ENCODE measurements at places on chromosomes 2 and 18.
A peak's percentile ranks its signal among the peaks of the same experiment; 100 is the strongest.

DNA sequence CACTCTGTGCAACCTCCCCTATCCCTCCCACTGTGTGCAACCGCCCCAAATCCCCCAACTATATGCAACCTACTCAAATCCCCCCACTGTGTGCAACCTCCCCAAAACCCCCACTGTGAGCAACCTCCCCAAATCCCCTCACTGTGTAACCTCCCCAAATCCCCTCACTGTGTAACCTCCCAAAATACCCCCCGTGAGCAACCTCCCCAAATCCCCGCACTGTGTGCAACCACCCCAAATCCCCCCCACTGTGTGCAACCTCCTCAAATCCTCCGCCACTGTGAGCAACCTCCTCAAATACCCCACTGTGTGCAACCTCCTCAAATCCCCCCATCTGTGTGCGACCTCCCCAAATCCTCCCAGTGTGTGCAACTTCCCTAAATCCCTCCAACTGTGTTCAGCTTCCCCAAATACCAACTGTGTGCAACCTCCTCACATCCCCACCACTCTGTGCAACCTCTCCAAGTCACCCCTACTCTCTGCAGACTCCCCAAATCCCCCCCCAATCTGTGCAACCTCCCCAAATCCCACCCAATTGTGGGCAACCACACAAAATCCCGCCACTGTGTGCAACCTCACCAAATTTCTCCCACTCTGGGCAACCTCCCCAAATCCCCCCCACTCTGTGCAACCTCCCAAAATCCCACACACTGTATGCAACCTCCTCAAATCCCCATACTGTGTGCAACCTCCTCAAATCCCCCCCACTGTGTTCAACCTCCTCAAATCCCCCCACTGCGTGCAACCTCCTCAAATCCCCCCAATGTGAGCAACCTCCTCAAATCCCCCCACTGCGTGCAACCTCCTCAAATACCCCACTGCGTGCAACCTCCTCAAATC, 114.1 kb downstream of the TPO start:
- DNase-seq: no peak

GRCh38 chr2:24432121-24432520, 58.9 kb upstream of the NCOA1 start:
- no peak for DNase-seq

DNA sequence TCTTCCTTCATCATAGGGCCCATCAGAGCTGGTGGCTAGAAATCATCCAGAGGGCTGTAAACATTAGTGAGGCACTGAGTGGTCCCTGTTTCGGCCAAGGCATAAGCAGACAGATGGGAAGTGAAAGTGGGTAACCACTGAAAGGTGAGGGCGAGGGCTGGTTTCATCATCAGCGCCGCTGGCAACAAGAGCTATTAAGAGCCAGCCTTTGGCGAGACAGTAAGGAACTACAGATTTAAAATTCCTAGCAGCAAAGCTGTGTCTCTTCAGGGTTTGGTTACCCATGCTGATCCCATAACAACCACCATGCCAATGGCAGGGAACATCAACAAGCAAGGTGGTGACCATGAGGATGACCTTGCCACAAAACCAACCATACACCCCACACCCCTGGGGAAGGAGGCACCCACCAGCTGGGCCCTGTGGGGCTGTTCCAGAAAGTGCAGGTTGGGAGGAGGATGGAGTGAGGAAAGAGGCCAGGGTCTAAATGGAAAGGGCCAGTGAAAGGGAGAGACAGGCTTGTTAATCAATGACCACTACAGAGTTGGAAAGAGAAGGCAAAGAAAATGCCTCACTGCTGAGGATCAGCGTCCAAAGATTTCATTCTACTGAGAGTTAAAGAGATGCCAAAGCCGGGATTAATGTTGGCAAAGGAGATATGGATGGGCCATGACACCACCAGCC, 9.0 kb upstream of the SLC20A1 start:
- DNase-seq: no peak

DNA sequence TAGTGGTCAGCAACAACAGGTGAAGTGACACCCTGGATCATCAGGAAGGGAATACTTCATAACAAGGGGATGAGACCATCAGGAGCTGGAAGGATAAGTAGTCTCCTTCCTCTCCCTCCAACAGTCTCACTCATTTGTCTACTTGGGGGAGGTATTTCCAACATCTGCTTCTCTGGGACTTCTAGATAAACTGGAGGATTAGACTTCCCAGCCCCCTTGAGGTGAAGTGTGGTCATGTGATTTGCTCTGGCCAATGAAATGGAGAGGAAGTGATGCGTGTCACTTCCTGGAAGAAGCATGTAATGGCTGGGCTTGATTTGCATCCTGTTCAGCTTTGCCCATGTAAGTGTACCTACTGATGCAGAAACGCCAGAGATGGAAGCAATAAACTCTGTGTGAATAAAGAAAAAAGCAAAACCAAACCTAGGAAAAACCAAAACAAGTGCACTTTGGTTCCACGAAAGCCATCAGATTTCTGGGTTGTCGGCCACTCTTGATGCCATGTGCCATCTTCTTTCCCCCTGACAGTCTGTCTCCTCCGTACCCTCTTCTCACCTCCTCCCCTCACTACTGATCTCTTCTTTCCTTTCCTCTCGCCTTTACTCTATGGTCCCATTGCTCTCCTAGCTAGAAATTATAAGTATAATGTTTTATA, 76.1 kb upstream of the DNMT3A start:
- DNase-seq: no peak

GRCh38 chr2:36609507-36609906, 11.5 kb upstream of the FEZ2 start:
- no peak for DNase-seq

DNA sequence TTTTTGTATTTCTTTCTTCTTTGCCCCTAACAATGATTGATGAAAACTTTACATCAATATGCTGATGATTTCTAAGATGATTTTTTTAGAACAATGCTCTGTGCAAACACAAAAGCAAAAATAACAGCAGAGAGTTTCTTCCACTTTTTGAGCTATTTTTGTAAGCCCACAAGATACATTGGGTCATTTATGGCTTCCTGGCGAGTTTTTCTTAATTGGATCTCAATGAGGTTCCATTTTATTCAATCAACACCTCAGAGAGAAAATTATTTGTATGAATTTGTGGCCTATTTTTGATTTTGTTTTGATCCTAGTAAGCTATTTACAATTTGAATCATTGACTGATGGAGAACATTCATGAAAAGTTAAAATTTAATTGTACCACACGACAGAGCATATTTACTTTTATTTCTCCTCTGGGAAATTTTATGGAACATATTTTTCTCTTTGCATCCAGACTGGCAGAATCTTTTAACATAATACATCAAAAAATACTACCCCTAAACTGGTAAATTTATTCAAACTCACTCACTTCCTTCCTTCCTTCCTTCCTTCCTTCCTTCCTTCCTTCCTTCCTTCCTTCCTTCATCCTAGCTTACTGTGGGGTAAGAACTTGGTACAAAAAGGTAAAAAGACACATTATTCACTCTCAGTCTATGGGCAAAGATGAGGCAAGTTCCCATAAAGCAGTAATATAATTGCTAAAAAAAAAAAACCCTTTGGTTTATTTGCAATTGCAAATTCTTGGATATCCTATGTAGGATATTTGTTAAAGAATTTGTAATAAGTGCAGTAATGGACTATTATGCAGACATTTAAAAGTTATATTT, 710.4 kb downstream of the SLC4A3 start:
- DNase-seq: no peak

DNA sequence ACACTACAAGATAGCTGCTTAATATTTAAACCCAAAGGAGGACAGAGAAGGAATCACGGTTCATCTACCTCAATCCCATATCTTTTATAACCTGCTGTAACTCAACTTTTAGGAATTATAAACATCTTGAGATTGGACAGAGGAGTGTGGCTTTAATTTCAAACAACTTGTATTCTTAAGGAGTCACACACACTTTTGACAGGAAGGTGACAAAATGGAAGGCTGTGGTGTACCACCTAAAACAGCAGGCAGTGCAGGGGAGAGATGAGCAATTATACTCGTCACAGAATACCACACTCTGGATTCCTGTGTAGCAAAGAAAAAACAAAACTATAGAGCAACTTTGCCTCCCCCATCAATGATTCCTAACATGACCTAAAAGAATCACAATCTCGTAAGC, 194.8 kb downstream of the ZEB2 start:
- DNase-seq: no peak

DNA sequence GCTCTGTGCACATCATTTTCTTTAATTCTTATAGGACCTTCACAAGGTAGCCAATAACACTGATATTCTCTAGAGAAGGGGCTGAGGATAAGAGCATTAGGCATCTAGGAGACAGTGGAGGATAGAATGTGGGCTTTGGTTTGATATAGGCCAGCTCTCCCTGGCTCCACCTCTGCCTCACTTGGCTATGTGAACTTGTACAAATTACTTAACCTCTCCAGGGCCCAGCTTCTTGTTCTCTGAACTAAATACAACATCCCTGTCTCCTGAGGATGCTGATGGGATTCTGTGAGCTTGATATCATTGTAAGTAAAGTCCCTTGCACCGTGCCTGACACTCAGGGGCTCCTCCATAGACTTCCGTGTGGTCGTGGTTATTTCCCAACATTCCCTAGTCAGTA, 87.3 kb downstream of the ACOXL start:
- DNase-seq: no peak

GRCh38 chr2:26786207-26787028, 562 bp downstream of the CENPA start:
- no peak for DNase-seq

DNA sequence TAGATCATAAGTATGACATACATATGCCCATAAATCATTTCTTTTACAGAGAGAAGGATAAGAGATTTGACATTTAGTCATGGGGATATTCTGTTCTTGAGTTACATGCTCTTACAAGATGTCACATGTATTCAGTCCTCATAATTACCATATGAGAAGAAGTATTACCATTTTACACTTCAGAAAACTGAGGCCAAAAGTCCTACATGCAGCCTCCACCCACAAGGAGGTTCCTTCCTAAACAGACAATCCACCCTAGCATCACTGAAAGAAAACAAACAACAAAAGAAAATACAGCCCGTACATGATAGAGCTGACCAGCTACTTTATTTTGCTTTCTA, 335.1 kb downstream of the SETBP1 start:
- no peak for DNase-seq

- peak; percentile 23 for DNase-seq
These were observed 1232.3 kb upstream of the ZEB2 start for GRCh38 chr2:145752091-145752806.

GRCh38 chr2:101655702-101656422, 41.6 kb upstream of the MAP4K4 start:
- no peak for DNase-seq

DNA sequence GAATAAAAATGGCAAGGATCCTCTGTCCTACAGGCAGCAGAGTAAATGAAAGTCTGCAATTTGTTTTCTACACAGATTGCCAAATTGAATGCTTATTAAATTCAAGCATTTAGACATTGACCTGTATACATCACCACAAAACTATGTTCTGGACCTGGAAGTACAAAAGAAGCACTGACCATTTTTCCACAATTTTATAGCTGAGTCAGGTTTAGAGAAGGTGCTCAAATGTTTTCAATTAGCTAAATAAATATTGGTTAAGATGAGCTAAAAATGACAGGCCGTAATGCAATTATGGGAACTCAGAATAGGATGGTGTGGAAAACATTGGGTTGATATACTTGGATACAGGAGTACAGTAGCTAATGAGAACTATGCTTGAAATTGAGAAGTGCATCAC, 490.7 kb upstream of the MEIS1 start:
- no peak for DNase-seq

DNA sequence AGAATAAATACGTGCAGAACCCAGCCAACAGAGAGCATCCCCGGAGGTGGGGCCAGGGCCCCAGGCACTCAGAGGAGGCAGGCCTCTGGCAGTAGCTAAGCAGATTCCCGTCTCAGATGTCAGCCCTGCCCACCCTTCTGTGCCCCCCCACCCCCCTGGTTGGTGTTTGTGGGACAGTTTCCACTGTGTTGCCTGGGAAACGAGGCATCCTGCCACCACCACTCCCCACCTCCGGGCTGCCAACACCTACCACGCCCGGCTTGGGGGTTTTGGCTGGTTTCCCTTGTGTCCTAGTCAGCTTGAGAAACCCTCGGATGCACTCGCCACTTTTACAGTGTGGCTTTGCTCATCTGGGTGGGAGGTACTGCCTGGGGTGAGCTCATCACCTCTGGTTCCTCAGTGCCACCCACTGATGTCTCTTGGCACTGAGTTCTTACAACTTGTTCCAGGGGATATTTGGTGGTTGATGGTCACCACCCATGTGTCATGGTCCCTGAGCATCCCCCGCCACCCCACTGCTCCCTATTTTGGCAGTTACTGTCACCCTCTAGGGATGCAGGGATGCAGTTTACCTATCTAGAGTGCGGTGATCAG, 72.4 kb upstream of the YWHAQ start:
- peak; percentile 97 for DNase-seq

DNA sequence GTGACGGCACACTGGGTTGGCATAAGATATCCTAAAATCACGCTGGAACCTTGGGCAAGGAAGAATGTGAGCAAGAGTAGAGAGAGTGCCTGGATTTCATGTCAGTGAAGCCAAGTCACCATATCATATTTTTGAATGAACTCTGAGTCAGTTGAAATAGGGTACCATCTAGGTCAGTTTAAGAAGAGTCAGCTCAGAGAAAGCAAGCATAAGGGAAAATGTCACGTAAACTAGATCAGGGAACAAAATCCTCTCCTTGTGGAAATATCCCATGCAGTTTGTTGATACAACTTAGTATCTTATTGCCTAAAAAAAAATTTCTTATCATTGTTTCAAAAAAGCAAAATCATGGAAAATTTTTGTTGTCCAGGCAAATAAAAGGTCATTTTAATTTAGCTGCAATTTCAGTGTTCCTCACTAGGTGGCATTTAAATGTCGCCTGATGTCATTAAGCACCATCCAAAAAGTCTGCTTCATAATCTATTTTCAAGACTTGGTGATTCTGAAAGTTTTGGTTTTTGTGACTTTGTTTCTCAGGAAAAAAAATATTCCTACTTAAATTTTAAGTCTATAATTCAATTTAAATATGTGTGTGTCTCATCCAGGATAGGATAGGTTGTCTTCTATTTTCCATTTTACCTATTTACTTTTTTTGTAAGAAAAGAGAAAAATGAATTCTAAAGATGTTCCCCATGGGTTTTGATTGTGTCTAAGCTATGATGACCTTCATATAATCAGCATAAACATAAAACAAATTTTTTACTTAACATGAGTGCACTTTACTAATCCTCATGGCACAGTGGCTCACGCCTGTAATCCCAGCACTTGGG, 19.6 kb downstream of the RSAD2 start:
- DNase-seq: peak; percentile 81

DNA sequence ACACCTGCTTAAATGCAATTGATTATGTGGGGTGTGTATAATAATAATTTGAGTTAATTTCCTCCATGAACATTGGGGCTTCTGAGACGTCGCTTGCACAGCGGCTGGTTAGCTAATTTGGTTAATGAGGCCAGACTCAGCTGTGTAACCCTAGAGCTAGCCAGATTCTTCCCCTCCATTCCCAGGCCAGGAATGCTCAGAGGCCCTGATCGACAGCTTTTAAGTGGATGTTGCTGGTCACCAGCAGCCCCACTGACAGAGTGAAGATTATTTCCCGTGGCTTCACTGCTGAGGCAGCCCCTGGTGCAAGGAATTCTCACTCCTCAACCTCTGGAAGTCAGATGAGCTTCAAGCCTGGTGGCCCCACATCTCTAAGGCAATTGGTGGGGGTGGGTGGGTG, 12.4 kb upstream of the EPAS1 start:
- no peak for DNase-seq

Measured in NCI-H1694 (cell line).